ENCODE measurements at places on chromosomes 5 and 9.

DNA sequence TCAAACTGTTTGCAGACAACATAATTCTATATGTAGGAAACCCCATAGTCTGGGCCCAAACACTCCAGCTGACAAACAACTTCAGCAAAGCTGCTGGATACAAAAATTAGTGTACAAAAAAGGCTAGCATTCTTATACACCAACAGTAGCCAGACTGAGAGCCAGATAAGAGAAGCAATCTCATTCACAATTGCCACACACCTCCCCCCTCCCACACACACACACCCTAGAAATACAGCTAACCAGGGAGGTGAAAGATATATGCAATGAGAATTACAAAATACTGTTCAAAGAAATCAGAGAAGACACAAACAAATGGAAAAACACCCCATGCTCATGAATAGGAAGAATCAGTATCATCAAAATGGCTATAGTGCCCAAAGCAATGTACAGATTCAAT lies 9.0 kb downstream of the MTREX start:
- DNase-seq, result no peak

GRCh38 chr5:145056800-145057199 lies 778.3 kb downstream of the PRELID2 start:
- no peak for DNase-seq

DNA sequence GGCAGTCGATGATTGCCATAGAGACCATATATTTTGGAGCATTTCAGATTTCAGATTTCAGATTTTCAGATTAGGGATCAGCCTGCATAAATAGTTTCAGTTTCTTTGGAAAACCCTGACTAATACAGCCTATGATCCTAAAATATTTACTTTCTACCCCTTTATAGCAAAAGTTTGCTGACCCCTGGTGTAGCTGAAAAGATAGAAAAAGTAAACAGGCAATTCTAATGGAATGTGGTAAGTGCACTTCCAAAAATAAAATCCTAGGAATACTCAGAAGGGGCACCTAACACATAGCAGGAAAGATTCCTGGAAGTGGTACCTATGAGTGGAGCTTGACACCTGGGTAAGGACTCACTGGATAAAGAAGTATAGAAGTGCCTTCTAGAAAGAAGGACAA lies 34.5 kb downstream of the BAAT start:
- DNase-seq, result no peak

GRCh38 chr5:56449071-56449640 lies 216.0 kb upstream of the ANKRD55 start:
- DNase-seq, result no peak

DNA sequence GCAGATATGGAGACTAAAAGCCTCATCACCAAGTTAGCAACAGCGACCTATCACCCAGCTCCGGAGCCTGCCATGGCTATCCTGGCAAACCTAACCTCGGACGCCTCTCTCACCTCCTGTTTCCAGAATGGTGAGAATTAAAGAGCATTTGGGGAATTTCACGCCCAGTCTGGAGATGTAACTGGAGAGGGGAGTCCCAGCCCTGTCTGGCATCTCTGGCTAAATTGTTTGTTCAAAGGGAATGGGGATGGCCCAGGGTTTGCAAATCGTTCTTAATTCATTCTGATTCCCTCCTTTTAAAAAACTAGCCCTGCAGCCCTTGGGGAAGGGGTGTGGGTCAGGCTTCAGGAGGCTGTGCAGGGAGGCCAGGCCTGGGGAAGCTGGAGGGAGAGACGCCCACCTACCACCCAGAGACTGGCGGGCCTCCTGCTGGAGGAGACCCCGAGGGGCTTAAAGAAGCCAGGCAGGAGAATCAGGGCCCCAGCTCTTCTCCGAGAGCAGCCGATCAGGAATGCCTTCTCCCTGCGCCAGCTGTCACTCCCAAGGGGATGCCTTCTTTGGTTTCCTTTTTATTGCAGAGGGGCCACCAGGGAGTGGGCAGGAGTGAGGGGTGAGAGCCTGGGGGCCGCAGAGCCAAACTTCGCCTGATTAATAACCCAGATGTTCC lies 964 bp upstream of the COL5A1 start:
- no peak for DNase-seq

GRCh38 chr9:87119328-87119881 lies 172.1 kb upstream of the GAS1 start:
- no peak for DNase-seq

Data from activated naive CD4-positive, alpha-beta T cell treated with anti-CD3 and anti-CD28 coated beads, Interleukin-2, amount 50 U/mL, for 16 hours (primary cell).